ENCODE measurements at places on chromosomes 5 and 9.

DNA sequence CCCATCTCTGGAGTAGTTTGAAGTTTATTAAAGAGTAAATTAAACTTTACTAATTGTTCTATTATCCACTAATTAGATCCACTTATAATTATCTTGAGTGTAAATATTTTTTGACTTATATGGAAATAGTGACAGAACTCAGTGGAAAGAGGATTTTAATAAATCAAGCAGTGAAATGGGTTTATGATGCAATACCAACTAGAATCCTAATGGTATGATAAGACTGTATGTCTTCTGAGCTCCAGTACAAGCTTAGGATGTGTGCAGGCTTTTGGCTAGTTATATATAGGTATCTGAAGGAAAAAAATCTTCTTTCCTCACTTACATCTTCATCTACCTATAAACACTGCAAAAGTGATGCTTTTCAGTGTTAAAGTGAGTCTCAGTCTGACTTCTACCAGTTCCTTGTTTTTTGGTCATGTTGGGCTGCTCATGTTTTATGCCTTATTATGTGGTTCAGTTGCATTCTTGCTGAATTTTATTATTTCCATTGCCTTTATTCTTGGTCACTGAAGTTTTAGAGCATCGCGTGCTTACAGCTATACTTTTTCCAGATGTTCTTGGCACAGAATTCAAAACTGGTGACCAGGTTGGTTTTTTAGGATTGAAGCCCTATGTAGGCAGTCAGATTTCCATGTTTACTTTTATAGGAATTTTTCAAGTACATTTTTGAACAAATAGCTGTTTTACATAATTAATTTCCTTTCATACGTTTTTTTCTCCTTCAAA lies 30.5 kb downstream of the XRCC4 start:
- no peak for DNase-seq

DNA sequence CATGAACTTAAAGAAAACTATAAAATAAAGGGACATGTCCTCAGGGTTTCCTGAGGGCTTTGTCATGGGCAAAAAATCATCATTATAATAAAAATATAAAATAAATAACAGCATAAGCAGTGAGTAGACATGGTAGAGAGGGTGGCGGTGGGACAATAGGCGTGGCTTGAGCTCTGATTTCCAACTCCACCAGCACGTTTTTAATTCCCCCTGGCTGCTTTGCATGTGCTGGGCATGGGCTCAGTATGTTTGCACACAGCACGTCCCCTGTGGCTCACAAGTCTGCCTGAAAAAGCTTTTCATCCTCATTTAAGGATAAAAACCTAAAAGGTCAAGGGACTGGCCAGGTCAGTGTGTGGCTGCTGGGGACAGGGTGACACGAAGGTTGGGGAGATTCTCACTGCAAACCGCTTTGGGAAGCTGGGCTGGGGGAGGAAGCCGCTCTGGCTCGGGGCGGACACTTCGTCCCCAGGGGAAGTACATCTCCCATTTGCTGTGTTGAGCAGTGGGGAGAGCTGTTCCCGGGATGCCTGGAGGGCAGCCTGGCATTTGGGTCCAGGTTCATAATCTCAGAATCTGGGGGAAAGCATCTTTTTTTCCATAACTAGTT lies 32.6 kb downstream of the NKX2-5 start:
- DNase-seq = no peak

- no peak for DNase-seq
Observed at GRCh38 chr9:82488313-82489200, 500.0 kb downstream of the SPATA31D1 start.

GRCh38 chr9:84146893-84147710 lies 166.5 kb downstream of the RMI1 start:
- no peak for DNase-seq

GRCh38 chr5:83877911-83878706 lies 157.5 kb upstream of the HAPLN1 start:
- DNase-seq = no peak

- no peak for DNase-seq
Observed at GRCh38 chr9:86253577-86253976, 5.9 kb downstream of the C9orf153 start.

GRCh38 chr5:71700803-71701202 lies 18.3 kb upstream of the CARTPT start:
- DNase-seq = no peak

- no peak for DNase-seq
Observed at GRCh38 chr9:89801341-89801740, 196.5 kb downstream of the GADD45G start.

DNA sequence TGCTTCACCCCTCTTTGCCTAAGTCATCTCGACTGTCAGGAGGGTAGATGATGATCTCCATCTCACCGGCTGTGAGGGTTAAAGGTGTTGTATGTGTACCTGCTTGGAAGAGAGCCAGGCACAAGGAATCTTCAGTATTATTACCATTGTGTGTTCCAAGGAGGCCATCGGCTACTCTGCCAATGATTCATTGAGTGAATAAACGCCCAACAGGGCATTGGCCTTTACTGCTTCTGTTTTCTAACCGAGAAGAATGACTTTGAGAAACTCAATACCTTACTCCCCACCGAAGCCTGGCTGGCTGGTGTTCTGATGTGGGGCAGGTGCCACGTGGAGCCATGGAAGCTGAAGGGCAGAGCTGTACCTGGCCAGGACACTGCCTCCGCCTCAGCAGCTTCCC lies 228.8 kb downstream of the SNX18 start:
- no peak for DNase-seq

DNA sequence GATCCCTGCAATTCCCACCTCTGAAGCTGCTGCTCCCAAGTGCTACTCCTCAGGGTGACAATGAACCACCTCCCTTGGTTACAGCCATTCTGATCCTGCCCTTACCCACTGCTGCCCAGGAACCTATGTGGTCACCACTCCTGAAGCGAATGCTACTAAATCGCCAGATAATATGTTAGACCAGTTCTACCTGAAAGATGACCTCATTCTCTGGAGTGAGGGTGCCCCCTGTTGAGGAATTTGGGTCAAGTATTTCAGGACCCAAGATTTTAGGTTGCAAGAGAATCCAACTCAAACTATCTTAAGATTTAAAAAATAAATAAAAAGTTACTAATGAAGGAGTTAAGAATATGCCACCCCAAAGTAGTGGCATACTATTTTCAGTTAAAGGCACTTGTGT lies 5.8 kb upstream of the SNAPC3 start:
- no peak for DNase-seq

GRCh38 chr9:29160763-29161353 lies 1587.6 kb upstream of the C9orf72 start:
- no peak for DNase-seq

DNA sequence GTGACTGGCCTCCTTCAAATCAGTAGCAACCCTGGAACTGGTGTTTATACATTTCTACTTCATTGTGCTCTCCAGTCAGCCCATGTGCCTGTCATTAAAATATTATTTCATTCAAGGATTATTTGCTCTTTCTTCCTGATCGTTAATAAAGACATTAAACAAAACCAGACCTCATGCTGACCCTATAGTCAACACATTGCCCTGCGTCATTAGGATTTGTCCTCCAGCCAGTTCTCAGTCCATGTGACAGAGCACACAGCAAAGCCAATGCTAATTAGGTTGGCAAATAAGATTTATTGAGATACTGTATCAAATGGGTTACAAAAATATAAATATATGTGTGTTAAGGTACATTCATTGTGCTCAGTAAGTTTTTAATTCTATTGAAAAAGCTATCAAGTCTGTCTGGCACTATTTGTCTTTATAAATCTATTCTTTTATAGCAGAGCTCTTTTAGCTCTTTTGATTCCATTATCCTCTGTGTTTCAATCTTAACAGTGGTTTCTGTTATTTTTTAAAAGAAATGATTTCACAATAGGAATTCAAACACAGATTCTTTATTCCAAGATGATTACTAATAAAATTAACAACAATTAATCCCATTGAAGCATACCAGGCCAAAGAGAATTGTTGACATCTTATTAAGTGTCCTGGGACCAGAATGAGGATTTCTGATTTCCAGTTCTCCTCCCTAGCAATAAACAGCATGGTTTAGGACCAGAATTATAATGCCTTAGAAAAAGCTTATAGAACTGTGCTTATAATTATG lies 209.4 kb upstream of the RGMB start:
- no peak for DNase-seq
